ENCODE measurements at places on chromosomes 2 and 18. TPM values are rescaled to one million over a fixed set of nuclear protein-coding genes. Genes with fewer than 3 reads are reported as not detected.

The MAL gene
- total RNA-seq, result 1.6 TPM

The ANXA4 gene
- 80.1 TPM for total RNA-seq

The ZNF804A gene
- total RNA-seq, result not detected

DNA sequence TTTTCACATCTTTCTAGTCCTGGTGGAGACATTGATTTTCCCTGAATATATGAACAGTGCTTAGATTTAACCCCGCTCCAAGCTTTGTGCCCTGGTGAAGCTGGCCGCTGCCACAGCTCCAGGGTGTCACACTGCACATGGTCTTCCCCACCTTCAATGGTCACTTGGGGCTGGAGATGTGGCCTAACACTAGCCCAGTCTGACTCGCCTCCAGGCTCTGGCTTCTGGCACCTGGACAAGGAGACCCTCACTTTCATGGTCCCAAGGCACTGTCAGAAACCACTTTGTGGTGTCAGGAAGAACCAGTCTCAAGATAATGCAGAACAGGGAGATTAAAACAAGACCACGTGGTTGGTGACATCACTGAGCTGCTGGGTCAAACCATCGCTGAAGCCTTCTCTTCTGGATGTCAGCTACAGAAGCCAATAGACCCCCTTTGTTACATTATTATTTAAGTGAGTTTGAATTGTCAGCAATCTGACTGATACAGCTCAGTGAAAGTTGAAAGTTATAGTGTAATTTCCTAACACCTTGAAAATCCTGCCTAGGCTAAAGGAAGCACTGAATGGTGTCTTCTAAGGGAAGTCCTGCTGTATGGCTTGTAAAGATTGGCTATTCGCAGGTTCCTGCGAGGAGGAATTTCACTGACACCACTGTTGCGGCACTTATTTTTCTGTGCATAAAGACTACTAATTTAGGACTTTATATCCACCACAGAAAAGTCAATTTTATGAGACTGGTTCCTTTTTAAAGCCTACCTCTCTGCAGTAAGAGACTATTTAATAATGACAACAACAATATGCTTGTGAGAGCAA lies 55.0 kb upstream of the CTDP1 start:
- peak; percentile 4 for DNase-seq

- DNase-seq, result no peak
Measured at GRCh38 chr2:178449700-178450523, 1.1 kb downstream of the PRKRA start.

- no peak for DNase-seq
Measured at GRCh38 chr18:65592435-65592834, 158.4 kb upstream of the CDH7 start.

DNA sequence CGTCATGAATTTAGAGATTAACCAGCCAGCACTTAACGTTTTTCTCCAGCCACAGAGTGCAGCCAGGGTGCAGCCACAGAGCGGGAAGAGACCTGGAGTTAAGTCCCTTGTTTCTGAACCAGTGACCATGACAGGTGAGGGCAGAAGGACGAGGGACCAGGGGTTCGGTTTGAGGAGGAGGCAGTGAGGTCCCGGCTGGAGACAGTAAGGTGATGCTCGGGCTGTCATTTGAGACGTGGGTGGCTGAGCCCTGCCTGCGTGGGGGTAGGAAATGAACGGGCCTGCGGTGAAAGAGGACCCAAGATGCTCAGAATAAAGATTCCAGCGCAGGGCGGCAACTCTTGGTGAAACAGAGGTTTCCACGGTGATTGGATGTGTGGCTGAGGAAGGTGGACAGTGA lies 205.9 kb downstream of the SNTG2 start:
- no peak for DNase-seq

- peak; percentile 87 for DNase-seq
Measured at GRCh38 chr2:69816923-69817542, 12.4 kb upstream of the GMCL1 start.

DNA sequence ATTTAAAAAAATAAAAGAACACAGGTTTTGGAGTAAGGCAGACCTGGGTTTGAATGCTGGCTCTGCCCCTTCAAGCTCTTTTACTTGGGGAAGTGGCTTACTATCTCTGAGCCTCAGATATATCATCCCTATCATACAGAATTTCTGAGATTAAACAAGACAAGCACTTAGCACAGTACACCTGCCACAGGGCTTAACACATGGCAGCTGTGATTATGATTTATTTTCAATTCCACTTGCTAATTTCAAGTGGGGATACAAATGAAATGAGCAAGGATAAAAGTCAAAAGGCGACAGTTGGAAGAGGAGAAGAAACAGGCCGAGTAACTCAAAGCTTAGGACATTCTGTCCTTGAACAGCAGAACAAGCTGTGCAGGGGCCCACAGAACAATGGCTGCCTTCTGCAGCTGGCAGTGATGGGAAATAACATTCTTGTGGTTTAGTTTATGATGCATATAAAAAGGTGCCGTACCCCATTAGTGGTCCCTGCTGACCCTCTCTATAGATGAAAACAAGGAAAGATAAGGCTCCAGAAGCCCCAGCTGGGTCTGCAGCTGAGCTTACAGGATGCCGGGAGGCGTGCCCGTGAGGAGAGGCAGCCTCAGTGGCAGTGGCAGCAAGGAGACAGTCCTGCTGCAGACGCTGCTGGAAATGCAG lies 45.3 kb downstream of the KIF3C start:
- DNase-seq, result peak; percentile 59

- DNase-seq, result no peak
Measured at GRCh38 chr2:153145470-153145978, 333.0 kb downstream of the RPRM start.

- no peak for DNase-seq
Measured at GRCh38 chr2:61759718-61760117, 94.1 kb downstream of the FAM161A start.

GRCh38 chr2:200496696-200497095 lies 13.2 kb downstream of the KCTD18 start:
- DNase-seq, result no peak

DNA sequence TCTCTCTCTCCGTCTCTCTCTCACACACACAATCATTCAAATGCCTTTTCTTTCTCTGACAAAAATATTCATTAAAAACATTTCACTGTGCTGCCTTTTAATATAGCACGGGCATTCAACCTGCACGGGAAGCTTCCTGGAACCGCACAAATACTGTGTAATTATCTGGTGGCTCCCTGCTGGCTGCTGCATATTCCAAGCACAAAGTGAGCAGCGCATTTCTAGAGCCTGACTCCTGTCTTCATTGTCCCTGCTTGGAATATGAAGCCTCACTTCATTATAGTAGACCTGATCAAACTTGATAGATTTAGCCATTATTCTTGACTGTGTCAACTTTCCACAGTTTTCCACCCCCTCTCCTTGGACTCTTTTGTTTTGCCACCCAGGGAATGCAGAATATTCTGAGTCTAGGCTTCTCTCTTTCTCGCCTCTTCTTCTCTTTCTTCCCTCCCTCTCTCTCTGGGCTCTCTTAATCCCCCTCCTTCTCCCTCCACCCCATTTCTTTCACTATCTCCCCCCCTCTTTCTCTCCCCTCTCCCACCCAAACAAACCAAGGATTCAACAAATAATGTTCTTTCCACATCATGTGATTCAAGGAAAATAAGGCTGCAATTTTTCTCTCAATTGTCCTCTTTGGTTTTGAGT lies 672.1 kb upstream of the FANCL start:
- DNase-seq, result no peak

DNA sequence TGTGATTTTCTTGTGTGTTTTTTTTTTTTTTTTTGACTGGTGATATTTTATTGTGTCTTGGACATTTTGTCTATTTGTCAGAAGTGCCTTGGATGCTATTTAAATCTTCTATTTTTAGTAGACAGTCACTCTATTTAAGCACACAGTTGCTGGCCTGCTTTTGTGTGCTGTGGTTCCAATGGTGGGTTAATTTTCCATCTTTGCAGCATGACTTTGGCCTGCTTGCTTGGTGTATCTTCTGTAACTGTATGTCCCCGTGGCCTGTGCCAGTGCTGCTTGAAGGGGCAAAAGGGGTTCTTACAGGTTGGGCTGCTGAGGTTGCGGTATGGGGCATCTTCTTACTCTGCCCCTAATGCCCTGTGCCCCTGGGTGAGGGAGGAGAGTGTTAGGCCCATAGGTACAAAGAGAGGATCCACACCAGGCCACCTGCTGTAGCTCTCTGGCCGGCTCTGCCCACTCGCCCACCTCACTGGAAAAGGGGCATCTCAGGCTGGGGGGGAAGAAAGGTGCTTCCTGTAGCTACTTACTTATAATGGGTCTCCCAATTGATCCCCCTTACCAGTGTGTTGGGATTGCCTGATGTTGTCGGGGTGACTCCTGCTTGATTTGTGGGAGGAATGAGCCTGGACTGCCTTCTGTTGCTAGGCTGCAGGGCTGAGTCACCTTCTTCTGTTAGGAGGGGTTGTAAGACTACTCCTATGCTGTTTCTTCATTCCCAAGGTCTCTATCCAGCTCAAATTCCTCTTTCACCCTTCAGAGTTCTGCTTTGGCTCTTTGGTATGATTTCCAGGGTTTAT lies 490.0 kb upstream of the HS6ST1 start:
- no peak for DNase-seq
